ENCODE measurements at places on chromosomes 7 and 10.

- DNase-seq = no peak
Measured at GRCh38 chr7:30549931-30550493, 44.7 kb upstream of the GARS1 start.

- DNase-seq = no peak
Measured at GRCh38 chr7:107902381-107902780, 11.4 kb downstream of the DLD start.

- peak; percentile 9 for DNase-seq
Measured at GRCh38 chr7:99258501-99258900, 14.1 kb upstream of the MYH16 start.

GRCh38 chr7:38934536-38934935, 25.5 kb upstream of the VPS41 start:
- DNase-seq = no peak

GRCh38 chr7:159012353-159013069, 132.2 kb downstream of the VIPR2 start:
- peak; percentile 60 for DNase-seq

- DNase-seq = peak; percentile 80
Measured at GRCh38 chr10:18658271-18659124, 733 bp upstream of the ARL5B start.

DNA sequence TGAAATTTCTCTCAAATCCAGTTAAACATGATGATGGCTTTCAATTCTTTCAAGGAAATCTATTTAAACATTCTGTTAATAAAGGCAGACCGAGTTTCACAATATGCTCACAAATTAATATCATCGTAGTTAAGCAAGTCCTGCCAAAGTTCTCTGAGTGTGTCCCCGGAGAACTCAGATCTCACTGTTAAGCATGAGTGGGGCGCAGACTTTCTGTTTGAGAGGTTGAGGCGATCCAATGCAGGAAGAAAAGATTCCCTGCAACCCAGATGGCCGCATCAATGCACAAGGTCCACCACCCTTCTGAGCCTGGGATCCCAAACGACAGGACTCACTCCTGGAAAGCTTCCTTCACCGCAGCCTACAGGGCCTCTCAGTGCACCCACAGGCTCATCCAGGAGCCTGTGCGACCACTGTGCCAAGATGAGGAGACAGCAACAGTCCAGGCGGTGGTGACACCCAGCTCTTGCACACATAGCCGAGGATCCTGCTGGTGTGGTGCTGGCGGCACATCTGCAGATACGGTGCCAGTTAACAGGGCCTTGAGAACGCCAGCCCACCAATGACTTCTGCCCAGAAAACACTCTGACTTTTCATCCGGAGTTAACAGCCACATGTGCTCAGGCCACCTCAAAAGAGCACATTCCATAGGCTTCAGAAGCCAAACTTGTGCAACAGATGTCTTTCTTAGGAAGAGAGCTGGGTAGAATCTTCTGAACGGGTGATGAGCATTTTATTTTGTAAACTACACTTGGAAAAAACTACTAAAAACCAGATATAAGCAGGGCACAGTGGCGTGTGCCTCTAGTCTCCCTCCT, 102.1 kb downstream of the ZRANB1 start:
- peak; percentile 71 for DNase-seq

GRCh38 chr10:58555170-58555929, 42.7 kb downstream of the BICC1 start:
- DNase-seq = no peak

GRCh38 chr10:99850767-99851340, 68.4 kb downstream of the ABCC2 start:
- no peak for DNase-seq

DNA sequence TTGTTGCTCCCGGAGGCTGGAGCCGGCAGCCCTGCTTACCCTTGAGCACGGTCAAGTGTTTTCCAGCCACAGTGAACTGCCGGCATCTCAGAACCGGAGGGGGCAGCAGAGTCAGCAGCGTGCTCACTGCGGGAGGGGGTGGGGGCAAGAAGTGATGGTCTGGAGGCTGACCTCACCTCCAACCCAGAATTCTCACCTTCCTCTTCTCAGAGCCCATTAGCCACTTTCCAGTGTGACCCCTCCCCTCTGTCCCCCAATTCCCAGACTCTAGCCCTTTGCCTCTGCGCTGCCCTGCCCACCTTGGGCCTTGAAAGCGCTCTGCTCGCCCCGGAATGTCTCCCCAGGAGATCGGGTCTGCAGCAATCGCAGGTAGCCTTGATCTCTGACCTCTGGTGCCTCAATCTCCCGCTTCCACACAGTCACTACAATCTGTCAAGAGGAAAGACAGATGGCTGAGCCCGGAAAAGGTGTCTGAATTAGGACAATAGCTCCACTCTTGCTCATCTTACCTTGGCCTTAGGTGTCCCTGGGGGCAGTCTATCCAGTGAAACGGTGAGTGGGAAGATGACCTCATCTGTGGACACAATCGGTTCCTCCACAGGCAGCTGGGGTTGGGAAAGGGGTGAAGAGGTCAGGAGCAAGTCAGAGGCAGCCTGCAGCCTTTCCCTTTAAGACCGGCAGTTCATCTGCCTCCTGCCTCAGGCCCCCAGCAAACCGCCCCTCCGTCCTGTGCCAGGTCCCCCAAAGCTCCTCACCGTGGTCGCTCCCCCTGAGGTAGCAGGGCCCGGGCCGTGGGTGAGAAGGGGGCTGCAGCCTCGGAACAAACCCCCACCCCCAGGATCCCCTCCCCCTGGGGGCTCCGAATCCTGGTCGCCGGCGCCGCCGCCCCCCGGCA, 942 bp downstream of the TRAPPC14 start:
- DNase-seq = peak; percentile 84

GRCh38 chr7:41975849-41976248, 261.2 kb downstream of the GLI3 start:
- peak; percentile 70 for DNase-seq

DNA sequence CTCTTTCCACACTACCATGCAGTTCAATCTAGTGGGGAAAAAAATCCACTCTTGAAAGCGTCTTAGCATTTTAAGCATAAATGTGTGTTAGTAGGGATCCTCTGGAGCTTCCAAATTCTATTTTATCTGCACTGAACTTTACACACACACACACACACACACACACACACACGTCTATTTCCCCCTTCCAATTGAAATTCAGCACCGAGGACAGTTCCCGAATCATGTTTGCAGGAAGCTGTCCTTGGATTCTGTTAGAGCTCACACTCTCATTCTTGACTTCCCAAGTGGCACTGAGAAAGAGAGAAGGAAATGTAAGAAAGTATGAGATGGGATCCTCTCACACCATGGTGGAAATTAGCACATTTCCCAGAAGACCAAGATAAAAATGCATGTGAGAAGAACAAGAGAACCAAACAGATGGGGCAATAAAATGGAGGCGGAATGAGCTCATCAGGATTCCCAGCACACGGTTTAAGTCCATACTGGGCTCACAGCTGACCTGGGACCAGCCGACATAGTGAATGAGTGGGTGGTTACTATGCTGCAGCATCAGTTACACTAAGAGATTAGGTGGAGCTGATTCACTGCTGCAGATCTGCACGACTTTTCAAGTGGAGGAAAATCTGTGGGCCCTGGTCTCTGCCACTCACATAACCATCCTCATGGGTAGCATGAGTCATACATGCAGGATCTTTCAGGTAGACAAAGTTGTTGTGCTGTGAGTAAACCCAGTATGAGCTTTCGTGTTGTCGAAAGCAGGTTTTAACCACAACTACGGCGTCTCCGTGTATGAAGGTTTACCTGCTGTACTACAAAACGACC, 3.3 kb upstream of the NPTX2 start:
- DNase-seq = peak; percentile 29
